ENCODE measurements at places on chromosomes 13 and 19.

- DNase-seq: no peak
Measured at GRCh38 chr13:30523211-30523610, 57.5 kb upstream of the HMGB1 start.

- DNase-seq: peak; percentile 27
Measured at GRCh38 chr19:6032381-6032780, 54.4 kb upstream of the RANBP3 start.

DNA sequence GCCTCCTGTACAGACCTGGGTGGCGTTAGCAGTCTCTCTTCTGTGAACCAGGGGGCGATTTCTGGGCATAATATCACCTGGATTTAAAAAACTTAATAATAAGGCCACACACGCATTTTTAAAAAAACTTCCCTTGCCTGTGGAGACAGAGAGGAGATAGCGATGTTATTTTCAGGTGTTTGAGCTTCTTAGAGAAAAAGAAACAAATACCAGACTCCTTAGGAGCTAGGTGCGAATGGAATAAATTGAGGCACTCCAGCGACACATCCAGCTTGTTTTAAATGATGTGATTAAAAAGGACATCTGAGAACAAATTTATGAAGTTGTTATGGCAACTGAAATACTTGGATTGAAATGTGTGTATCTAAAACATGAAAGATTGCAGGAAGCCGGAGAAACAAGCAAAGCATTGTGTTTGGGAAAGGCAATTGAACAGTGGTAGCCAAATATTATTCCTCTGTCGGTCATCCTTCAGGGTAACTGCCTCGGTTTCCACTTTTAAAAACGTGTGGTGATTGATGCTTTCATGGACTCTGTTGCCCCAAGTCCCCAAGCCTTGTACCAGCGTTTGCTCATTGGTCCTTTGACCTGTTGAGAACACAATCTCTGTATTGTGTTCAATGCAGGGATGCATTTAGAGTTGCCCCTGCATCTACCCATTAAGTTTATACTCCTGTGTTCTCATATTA lies 158.7 kb downstream of the TM9SF2 start:
- no peak for DNase-seq

GRCh38 chr19:3366753-3367627 lies 607 bp downstream of the NFIC start:
- DNase-seq: peak; percentile 85

GRCh38 chr13:72144636-72145035 lies 277.6 kb upstream of the DACH1 start:
- no peak for DNase-seq

- no peak for DNase-seq
Measured at GRCh38 chr13:42883771-42884467, 102.5 kb downstream of the FAM216B start.

DNA sequence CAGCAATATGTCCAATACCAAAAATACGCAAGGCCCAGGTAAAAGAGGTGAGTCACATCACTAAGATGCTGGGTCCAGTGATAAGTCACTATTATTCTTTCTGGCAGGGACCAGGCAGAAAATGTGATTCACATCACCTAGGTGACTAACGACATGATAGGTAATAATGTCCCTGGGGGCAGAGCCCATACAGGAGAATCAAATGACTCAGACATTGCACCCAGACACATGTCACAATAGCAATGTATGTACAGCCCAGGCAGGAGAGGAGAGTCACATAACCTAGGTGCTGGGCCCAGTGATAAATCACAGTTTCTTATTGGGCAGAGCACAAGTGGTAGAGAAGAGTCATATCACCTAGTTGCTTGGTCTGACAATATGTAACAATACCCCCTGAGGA lies 28.9 kb upstream of the ZNF729 start:
- DNase-seq: no peak
